Activated CD4-positive, alpha-beta T cell treated with anti-CD3 and anti-CD28 coated beads, Interleukin-2, amount 50 U/mL, for 48 hours (primary cell): ENCODE measurements at places on chromosomes 16 and 17.

DNA sequence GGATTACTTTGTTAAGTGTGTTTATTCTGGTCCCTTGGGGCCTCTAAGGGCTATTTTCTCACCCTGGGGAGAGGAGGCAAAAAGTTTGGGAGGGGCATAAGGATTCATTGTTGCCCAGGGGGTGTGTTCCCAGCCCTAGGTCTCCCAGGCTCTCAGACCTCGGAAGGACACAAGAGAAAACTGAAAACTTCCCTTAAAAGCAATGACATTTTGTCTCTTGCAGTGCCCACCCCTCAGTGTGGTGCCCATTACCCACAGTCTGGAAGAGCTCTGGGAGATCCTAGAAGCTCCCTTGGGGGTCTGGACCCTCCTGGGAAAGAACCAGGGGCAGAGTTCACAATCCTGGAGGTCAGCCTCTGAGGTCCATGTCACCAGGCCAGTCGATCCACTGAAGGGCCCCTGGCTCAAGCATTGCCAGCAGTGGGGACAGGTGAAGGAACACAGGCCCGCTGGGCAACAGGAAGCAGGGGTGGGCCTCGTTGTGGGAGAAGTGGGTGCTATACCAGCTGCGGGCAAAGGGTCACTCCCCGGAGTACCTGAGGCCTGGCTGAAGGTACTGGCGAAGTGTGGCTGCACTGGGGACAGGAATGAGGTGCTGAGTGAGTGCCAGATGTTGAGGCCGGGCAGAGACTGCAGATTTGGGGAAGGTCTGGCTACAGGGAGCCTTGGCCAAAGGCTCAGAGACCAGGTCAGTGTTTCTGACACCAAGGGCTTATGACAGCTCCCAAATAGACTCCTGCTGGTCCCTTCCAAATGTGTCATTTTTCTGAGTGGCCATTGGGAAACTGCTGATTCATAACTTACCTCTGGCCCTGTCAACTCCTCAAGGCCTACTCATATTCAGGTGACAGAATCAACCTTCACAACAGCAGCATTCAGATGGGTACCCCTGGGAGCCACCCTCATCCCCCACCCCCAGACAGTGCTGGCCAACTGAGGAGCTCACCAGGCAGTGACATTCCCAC lies 4.6 kb upstream of the ZNF747 start:
- DNase-seq, result no peak

DNA sequence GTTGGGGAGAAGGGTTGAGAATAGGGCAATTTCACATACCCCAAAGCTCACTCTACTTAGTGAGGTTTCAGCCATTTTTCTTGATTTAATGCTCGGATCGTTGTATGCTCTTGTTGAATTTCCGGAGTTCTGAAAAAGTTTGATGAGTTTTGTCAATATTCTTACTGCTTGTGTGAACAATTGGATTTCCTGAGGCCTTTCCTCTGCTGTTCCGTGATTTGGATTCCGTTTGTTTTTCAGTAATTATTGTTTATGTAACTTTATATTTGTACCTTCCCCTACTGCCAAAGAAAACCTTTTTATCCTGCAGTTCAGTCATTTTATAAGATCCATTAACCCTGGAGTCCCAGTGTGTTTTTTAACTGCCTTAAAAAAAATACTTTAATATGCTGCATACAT lies 62.9 kb downstream of the PHKB start:
- DNase-seq, result no peak

GRCh38 chr17:40726919-40727318 lies 23.4 kb upstream of the KRT24 start:
- DNase-seq, result no peak

GRCh38 chr16:75312875-75313274 lies 61.5 kb upstream of the BCAR1 start:
- DNase-seq, result no peak

- no peak for DNase-seq
These were observed 224.3 kb downstream of the HS3ST4 start for GRCh38 chr16:25916037-25916436.

- peak; percentile 2 for DNase-seq
These were observed 25.8 kb upstream of the HLF start for GRCh38 chr17:55238931-55239297.

DNA sequence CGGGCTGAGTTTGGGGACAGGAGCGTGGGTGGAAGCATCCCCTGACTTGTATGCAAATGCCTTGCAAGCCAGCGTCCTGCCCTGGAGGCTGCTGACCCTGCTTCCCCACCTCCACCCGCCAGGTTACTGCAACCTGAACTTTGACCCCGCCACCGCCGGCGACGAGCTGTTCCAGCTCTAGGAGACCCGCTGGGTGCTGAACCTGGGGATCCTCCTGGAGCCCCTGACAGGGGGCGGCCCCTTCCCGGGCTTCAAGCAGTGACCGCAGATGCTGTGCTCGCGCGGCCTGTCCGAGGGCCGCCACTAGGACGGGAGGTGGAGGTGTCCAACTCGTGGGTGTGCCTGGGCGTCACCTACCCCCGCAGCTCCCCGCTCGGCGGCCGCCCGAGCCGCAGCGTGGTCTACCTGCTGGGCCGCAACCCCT lies 10.7 kb upstream of the SLC16A5 start:
- no peak for DNase-seq

- no peak for DNase-seq
These were observed 179.8 kb upstream of the HSBP1 start for GRCh38 chr16:83627996-83628395.

DNA sequence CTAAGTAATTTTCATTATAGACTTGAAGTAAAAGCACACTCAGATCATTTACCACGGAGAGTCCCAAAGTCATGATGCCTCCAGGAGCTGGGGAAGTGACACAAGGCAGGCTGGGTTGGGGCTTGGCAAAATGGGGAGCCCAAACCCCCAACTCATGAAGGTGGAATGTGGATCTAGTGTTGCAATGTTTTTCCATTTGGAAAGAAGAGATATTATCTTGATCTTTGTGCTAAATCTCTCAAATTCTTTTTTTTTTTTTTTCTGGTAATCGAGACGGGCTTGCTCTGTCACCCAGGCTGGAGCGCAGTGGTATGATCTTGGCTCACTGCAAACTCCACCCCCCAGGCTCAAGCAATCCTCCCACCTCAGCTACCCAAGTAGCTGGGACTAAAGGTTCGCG lies 7.5 kb upstream of the KCNG4 start:
- DNase-seq, result no peak

- peak; percentile 65 for DNase-seq
These were observed 10.9 kb downstream of the RARA start for GRCh38 chr17:40319651-40320540.

DNA sequence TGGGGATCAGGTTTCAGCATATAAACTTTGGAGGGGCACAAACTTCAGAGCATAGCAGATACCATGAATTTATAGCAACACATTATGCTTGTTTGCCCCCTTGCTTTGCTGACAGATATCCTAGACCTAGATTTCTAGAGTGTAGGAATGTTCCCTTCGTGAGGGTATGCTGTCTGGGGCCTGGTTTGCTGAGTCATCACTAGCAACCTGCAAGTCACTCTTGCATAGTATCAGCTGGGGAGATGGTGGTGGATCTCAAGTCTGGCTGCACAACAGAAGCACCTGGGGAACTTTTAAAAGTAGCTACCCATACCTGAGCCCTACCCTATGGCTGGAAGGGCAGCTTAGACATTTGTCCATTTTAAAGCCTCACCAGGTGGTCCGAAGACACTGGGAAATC lies 22.3 kb upstream of the HSBP1 start:
- no peak for DNase-seq

GRCh38 chr16:88616320-88616719 lies 22.1 kb upstream of the IL17C start:
- no peak for DNase-seq

- DNase-seq, result no peak
These were observed 230.7 kb downstream of the MAF start for GRCh38 chr16:79369796-79370195.

DNA sequence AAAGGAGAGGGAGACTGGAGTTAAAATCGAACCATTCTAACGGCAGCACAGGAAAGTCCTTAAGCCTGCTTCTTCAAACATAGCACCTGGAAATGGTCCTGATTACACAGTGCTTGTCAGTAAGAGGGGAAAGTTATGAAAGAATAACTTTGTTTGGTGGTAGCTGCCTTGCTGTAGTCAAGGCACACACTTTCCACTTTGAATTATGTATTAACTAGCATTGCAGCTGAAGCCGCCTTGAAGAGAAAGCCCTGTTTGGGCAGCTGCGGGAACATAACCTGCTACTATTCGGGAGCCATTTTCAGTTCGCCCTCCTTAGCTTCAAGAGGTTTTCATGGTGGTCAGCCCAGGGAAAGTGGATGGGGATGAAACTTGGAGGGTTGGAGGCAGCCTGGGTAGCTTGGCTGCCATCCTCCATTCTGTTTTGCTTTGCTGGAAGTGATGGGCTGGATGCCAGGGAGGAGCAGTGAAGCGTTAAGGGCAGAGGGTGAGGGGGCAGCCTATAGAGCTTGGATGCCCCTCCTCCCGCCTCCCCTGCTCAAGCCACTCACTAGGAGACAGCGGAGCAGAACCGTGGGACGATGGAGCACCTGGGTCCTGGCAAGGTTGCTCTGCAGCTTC lies 5.3 kb upstream of the HAS3 start:
- no peak for DNase-seq

DNA sequence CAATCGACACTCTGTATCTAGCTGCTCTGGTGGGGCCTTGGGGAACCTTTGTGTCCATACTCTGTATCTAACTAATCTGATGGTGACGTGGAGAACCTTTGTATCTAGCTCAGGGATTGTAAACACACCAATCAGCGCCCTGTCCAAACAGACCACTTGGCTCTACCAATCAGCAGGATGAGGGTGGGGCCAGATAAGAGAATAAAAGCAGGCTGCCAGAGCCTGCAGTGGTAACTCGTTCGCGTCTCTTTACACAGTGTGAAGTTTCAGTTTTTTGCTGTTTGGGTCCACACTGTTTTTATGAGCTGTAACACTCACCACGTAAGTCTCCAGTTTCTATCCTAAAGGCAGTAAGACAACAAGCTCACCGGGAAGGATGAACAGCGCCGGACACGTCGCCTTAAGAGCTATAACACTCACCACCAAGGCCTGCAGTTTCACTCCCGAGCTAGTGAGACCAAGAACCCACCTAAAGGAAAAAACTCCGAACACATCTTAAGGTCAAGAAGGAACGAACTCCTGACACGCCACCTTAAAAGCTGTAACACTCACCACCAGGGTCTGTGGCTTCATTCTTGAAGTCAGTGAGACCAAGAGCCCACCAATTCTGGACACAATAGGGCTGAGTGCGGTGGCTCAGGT lies 64.6 kb downstream of the KPNA2 start:
- no peak for DNase-seq

DNA sequence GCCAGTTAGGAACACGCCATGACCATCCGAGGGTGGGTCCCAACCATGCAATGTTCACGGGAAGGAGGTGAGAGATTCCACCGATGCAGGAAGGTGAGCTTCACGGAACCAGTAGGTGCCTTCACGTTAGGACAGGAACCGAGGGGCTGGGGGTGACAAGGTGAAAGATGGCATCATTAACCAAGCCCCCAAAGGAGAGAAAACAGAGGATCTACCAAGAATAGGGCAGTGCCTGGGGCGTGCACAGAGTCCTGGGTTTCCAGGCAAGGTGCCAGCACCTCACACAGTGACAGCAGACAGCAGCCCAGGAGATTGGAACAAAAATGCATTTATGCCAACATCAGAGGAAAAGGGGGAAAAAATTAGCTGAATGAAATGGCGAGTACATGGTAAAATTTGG lies 137.9 kb downstream of the GSG1L start:
- no peak for DNase-seq

DNA sequence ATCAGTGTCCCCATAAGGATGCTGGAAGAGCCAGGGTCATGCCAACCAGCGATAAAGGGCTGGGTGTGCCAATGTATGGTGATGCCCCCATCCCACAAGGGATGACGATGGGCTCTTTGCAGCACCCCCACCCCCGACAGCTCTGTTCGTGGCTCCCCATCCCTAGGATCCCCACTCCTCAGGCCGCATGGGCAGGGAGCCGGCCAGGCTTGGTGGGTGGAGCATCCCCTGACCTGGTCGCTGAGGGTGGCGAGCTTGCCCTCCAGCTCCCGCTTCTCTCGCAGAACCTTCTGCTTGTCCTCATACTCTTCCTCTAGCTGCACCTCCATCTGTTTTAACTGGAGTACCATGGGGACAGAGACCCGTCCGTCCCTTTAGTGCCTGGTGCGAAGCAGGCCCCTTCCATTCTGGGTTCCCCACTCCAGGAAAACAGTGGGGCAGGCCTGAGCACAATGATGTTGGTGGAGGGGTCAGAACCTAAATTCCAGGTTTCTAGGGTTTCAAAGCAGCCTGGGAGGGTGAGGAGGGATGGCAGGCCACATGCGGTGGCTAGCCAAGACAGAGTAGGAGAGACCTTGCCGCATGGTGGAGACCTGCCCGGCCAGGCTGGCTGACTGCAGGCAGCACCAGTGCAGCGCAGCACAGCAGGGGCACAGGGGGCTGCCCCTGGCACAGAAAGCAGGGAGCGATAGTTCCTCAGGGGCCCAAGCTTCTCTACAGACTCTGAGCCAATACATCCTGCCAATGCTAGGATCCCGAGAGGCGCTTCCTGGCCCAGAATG lies 50.3 kb downstream of the PIPOX start:
- no peak for DNase-seq

GRCh38 chr16:20910781-20911321 lies 10.3 kb downstream of the LYRM1 start:
- DNase-seq, result no peak

GRCh38 chr17:41894791-41895331 lies 23.9 kb downstream of the ACLY start:
- no peak for DNase-seq

DNA sequence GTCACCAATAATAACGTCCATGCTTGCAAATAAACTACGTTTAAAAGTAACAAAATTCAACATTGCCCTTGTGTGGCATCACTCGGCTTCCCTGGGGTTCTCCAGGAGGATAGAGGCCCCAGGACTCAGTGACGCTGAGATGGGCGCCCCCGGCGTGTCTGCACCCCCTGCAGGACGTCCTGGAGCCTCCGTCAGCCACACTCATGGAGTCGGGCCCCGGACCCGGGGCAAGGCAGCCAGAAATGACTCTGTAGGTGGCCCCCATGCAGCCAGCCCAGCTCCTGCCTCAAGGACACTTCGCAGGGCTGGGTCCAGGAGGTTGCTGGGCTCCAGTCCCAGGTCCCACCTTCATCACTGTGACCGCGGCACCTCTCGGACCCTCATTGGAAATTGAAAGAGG lies 16.6 kb upstream of the ACSF3 start:
- no peak for DNase-seq

DNA sequence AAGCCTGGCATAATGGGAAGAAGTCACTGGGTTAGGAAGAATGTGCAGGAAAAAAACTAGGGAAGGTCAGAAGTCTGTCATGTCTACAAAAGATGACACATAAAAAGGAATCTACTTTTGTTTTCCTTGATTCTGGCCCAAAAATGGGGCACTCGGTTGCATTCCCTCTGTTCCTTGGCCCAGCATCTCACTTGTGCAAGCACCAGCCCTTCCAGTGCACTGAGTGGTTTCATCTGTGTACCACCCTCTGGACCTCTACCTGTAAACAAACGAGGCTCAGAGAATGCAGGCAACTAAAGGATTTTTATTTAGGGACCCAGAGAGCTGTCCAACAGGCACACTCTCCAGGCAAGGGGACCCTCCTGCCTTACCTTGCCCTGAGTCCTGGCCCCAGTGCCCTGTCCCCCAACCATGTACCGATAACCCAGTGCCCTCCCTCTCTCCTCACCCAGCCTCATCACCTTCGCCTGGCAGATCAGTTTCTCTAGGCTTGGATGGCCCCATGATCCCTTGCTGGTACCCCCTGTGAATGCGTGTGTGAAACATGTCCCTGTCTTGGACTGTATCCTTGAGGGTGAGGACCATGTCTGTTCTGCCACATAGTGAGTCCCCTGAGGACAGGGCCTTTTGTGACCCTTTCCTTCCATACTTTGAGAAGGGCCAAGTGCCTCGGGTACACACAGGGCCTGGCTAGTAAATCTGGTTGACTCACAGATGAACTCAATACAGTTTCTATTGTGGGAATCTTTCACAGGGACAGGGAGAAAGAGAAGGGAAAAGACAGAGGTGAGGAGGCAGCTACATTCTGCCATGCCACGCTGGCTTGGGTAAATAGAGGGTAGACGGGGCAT lies 13.3 kb downstream of the NXPH3 start:
- no peak for DNase-seq
